Stimulated activated CD4-positive, alpha-beta T cell treated with anti-CD3 and anti-CD28 coated beads, Interleukin-4, amount 100 ng/mL, for 48 hours (primary cell): ENCODE measurements at places on chromosomes 7 and 10.

DNA sequence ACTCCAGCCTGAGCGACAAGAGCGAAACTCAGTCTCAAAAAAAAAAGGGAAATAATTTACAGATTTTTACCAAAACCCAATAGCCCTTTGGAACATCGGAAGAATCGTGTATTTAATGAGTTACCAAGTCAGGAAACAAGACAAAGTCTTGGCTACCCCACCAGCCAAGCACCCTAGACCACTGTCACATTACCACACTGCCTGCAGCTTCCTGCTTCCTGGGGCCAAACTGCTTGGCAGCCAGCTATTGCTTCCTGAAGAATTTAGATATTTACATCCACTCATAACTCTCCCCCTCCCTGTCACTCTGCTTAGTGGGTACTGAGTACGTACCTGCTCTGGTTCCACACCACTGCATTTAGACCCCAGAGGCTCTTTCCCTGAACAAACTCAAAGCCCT is 14.1 kb upstream of the TNPO3 start:
- DNase-seq: no peak

- DNase-seq: no peak
Observed at GRCh38 chr7:36690514-36691187, 33.6 kb downstream of the AOAH start.

DNA sequence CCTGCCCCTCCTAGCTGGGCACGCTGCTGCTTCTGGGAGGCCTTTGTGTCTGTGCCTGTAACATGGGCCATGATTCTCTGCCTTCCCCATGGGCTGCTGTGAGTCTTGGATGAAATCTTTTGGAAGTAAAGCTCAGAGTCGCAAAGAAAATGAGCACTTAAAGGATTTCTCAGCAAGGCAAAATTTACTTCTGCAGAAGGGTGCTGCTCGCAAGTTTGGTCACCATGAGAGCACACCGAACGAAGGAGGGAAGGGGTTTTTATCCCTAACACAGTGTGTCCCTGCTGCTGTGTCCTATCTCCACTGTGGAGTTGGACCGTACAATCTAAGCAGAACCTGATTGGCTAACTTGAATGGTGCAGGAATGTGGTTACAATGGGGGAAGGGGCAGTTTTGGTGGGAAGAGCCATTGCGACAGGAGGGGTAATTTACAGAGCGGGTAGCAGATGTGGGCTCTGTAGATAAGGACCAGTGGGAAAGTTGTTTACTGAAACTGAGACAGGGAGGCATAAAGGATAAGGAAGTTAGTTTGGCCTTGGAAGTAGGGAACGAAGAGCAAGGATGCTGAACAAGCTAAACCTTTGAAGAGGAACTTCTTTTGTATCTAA is 57.5 kb downstream of the FANK1 start:
- no peak for DNase-seq

DNA sequence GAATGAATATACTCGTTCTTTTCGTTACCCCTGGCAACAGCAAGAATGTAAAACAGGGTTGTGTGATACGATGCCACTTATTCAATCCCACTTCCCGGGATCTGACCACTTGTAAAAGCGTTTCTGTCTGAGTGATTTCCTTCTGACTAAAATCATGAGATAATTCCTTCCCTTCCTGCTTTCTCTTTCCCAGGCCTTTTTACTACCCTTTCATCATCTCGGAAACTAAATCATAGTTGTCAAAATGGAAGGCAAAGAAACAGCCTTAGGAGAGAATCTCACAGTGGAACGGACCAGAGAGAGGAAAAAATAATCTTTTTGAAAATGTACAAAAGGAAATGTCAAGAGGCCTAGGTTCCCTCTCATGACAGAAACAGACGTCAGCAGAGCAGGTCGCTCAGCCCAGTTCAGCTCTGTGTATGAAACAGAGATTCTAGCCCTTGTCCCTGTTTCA is 29.8 kb downstream of the DIP2C start:
- no peak for DNase-seq

DNA sequence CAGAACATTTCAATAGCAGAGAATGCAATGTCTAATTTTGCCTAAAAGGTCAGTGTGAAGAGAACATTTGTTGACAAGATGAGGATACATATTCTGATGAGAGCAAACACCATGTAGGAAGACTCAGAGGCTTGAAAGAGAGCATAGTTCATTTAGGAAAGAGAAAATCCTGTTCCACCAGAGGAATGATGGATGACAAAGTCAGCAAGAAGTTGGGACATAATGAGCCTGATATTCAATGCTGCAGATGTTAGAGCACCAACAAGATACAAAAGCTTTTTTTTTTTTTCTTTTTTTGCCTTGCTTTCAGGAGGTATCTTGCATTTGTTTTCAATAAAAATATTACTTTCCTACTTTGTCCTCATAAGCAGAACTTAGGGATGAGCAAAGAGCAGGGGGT is 952.0 kb upstream of the C7orf33 start:
- no peak for DNase-seq

DNA sequence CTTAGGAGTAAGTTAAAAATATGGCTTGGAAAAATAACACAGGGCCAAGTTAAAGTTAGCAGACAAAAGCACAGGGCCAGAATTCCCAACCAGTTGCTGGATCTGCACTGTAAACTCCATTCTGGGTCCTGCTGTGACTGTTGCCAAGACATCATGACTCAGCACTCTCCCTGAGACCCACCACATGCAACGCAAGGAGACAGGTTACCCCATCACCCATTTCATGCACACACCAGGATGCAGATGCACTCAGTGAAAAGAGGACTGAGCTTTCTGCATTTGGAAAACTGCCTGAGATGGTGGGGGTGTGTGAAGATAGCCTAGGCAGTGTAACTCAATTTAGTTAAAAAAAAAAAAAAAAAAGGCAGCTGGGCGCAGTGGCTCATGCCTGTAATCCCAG is 97.6 kb upstream of the ZNF438 start:
- no peak for DNase-seq

- no peak for DNase-seq
Observed at GRCh38 chr10:7054915-7055314, 355.9 kb downstream of the SFMBT2 start.

GRCh38 chr10:34183016-34183796 is 631.9 kb downstream of the PARD3 start:
- DNase-seq: no peak

DNA sequence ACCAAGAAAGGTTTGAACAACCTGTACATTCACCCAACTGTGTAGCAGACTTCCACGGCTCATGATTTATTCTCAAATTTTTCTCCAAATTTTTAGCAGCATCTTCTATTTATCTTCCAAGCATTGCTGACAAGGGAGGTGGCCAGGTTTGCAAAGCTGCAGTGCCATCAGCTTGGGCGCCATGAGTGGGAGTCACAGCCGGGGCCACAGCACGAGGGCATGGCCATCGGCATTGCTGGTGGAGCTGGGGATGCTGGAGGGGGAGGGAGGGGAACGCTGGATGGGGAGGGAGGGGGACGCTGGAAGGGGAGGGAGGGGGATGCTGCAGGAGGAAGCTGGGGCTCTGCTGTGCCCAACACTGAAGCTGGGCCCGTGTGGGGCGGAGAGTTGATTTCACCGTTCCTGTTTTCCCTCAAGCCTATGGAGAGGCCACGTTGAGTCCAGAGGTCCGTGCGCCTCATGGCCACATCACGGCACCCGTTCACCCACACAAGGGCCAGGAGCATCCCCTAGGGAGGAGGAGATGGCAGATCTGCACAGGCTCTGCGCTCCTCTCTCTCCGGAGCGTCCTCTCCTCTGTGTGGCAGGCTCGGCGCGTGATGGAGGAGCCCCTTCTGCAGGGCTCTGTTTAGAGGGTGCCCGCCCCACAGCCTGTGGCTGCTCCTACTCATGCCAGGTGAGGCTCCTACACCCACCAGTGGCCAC is 520.2 kb downstream of the DNAJB6 start:
- no peak for DNase-seq

DNA sequence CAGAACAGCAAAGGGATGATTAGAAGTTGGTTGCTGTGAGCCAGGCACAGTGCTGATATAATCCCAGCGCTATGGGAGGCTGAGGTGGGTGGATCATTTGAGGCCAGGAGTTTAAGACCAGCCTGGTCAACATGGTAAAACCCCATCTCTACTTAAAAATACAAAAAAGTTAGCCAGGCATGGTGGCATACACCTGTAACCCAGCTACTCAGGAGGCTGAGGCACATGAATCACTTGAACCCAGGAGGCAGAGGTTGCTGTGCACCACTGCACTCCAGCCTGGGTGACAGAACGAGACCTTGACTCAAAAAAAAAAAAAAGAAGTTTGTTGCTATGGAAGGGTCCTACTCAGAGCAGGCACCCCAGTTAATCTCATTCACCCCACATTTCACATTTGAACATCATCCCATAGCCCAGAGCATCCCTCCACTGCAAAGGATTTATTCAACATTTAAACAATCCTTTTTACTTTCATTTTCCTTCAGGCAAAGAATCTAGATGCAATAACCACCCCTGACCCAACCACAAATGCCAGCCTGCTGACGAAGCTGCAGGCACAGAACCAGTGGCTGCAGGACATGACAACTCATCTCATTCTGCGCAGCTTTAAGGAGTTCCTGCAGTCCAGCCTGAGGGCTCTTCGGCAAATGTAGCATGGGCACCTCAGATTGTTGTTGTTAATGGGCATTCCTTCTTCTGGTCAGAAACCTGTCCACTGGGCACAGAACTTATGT is 4.1 kb downstream of the IL6 start:
- no peak for DNase-seq

DNA sequence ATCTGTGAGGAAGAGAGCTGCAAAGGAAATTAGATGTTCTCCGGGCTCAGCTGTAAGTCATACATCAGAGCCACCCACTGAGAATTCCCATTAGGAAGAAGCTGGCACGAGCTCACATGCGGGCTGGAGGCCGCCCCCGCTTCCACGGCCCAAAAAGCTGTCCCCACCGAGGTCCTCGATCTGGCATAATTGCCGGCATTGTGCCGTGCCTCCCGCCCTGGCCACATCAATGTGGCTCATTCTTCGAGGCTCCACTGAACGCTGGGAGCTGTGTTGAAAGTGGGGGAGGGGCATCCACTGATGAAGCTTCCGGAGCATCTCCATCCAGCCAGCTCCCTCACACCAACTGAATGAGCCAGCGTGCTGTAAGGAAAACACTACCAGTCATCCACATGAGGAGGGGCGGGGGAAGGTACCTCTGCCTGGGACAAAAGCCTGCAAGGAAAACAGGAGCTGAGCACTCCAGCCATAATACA is 173.1 kb downstream of the PTPRN2 start:
- DNase-seq: no peak
